Fibroblast of skin of scalp (primary cell): ENCODE measurements at places on chromosomes 11 and 22.

GRCh38 chr22:20213833-20214708 lies 54.0 kb downstream of the RTN4R start:
- DNase-seq = no peak

DNA sequence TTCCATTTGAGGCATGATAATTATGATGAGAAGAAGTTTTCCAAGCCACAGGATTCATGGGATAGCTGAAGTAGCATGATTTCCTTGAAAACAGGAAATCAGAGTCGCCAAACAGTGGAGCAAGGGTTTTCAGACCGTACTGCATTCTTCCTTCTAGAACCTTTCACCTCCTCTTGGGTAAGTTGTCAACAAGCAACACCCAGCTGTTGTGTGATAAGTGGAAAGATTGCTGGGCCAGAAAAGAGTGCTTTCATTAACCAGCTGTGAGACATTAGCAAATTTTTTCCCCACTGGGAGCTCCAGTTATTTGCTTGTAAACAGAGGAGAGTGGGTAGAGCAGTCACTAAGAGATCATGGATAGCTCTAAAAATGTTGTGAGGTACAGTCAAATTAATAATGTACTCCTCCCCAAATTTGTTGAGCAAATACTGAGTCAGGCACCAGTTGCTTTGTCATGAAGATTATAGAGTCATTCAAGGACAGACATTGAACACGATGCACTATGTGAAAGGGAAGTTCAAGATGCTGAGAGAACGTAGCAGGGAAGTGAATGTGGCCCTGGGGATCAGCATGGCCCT lies 11.7 kb upstream of the MPEG1 start:
- DNase-seq = no peak

GRCh38 chr22:37032535-37033460 lies 13.3 kb downstream of the MPST start:
- peak; percentile 66 for DNase-seq

DNA sequence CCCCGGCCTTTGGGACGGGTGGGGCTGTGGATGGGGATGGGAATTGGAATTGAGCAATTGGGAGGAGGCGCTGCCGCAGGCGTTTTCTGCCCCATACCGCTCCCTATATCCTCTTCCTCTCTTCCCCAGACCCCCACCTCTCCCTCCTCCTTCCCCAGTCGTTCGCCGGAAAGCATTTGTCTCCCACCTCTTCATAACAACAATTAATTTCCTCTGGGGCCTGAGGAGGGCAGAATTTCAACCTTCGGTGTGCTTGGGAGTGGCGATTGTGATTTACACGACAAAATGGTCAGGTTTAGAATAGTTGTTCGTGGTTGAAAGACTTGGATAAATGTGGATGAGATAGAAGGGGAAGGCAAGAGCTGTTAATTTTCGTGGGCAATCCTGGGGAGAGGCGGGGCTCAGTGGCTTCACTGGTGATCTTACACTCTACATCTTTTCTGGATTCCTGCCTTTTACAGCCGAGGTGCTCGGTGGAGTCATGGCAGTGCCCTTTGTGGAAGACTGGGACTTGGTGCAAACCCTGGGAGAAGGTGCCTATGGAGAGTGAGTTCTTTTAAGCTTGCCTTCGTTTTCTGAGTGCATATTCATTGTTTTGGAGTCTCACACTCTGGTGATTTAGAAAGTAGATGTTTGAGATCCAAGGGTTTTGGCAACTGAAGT lies 1.5 kb downstream of the CHEK1 start:
- DNase-seq = peak; percentile 94

DNA sequence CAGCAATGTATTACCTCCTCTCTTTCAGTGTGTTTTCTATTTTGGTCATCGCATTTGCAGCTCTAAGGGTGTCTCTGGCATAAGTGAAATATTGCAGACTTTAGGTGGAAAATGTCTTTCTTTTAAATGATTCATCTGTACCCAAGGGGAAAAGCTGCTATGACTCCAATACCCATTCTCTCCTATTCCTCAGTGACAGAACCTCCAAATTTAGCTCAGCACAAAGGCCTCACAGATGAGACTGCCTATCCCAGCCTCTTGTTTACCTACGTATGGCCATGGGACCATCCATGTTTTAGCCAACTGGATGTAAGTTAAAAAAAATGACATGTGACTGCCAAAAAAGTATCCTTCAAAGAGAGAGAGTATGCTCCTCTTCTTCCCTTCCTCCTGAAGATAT lies 7.9 kb downstream of the MTMR2 start:
- DNase-seq = no peak

DNA sequence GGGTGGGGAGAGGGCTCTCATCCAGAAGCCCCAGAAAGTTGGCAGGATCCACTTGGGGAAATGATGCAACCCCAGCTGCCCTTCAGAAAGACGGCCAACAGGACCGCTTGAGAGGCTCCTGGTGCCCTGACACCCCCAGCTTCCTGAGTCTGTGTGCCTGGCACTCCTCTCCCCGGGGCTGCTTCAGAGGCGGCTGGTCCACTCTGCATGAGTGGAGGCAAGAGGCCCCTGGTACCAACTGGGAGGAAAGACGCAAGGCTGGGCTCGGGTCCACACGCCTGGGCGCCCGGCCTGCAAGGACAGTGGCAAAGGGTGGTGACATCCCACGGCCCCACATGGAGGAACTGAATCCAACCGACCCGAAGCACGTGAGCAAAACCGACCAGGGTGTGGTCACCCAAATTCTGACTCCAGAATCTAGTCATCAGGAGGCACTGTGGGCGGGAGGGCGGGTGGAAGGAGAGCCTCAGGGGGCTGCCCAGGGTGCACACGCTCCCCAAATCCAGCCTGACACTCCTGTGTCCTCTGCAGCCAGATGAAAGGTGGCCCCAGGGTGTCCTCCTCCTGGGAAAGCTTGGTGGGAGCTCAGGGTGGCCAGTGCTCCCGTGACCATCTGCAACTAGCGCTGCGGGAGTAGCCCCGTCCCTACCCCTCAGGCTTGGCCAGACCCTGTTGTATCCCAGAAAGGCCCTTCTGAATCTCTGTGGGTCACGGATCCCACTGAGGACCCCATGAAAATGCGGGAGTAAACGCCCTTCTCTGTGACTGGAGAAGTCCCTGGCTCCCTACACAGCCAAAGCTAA lies 3.7 kb downstream of the RNH1 start:
- DNase-seq = peak; percentile 29

DNA sequence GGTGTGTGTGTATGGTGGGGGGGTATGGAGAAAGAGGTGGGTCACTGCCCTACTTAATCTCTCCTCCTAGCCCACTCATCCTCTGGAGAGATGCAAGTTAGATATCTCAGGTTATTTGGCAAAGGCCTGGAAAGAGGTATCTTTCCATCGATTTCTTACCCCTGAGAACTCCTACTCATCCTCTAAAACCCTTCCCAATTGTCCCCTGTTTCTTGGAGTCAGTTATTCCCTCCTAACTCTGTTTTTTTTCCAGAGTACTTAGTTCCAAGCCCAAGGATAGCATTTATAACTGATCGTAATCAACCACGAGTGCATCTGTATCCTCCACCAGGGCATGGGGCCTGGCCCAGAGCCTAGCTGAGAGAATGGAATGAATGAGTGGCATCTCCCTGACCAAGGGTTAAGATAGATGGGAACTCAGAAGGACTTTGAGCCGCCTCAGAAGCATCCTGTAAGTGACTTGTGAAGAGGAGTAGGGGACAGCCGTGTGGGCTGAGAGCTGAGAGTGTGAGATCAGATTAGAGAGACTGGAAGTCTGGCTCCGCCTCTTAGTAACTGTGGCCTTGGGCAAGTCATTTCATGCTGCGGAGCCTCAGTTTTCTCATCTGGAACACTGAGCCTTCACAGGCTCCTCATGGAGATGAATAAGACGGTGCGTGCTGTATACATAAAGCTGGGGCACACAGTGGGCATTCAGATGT lies 16.2 kb downstream of the CD6 start:
- DNase-seq = no peak

- DNase-seq = peak; percentile 21
Measured at GRCh38 chr11:69293087-69293486, 868 bp upstream of the MYEOV start.

- DNase-seq = no peak
Measured at GRCh38 chr22:49574205-49574880, 253.3 kb downstream of the BRD1 start.

DNA sequence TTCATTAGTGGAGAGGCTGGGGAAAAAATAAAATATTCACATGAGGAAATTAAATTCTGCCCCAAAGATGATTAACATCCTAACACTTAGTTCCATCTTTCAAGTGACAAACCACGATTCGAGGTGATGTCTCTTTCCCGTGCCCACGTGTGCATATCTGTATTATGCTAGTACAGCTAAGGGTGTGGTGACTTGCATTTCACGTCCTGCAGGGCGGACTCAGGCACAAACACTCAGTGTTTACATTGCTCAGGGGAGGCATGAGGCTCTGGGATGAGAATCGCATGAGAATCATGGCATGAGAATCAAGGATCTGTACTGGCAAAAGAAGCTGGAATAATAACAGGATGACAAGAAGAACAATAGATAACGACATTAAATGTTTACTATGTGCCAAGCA lies 179.4 kb downstream of the NTM start:
- DNase-seq = no peak

- no peak for DNase-seq
Measured at GRCh38 chr11:121670805-121671282, 218.1 kb upstream of the SORL1-AS1 start.

GRCh38 chr11:98630736-98631135 lies 390.0 kb upstream of the CNTN5 start:
- no peak for DNase-seq

DNA sequence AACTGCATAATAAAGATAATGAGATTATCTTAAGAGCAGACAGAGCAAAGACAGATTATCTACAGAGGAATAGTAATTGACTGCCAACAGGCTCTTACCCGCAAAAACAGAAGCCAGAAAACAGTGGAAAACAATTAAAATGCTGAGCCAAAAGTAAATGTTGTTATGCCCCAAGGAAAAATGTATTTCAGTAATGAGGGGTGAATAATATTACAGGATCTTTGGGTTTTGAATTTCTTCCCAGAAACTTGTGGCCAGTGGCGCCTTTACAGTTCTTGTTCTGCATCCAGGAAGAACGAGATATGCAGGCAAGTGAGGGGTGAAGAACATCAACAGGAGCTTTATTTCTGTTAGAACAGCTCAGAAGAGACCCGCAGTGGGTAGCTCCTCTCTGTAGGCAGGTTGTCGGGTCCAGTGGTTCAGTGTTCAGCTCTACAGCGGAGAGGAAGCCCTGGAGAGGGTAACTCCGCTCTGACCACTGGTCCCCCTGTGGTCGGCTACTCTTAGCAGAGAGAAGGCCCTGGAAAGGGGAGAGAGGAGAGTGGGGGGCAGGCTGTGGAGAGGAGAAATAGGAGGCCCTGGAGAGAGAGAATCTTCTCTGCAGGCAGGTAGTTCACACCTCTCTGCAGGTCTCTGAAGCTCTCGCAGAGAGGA lies 51.8 kb upstream of the SC5D start:
- peak; percentile 48 for DNase-seq

GRCh38 chr11:70535191-70535971 lies 137.1 kb downstream of the CTTN start:
- no peak for DNase-seq

- DNase-seq = peak; percentile 6
Measured at GRCh38 chr11:72441752-72442207, 7.4 kb upstream of the CLPB start.

GRCh38 chr22:45072322-45072903 lies 62.6 kb upstream of the PHF21B start:
- peak; percentile 48 for DNase-seq

DNA sequence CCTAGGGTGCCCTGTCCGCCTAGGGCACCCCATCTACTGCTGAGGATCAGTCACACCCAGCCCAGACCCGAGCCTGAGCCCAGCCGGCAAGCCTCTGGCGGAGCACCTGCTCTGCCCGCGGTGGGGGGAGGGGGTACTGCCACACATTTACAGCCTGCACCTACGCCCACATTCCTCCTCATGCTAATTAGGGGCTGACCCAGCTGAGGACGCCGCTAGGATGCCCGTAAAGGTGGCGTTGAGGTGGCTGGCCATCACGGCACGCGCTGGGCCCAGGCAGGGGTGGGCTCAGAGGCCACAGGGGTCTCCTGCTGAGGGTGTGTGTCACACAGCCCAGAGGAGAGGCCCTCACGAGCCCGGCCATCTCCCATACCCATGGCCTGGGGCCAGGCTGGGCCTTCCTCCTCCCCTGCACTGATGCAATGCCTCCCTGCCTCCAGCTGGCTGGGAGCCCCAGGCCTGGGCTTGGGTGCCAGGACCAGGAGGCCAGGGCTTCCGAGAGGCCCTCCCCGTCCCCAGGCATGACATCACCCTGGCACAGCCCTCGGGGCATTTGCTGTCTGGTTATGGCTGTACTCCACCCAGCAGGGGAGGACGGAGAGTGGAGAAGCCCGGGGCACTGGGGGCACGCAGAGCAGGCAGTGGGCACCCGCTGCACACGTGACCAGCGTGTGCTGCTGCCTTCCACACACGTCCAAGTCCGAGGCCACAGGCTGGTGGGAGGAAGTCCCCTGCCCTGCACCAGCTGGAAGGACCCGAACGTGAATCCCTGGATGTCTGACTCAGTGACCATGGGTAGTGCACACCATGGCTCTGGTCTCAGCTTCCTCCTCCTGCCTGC lies 12.7 kb downstream of the DUSP8 start:
- DNase-seq = peak; percentile 84

GRCh38 chr11:120509346-120510053 lies 2.0 kb upstream of the GRIK4 start:
- DNase-seq = no peak

GRCh38 chr11:46302866-46303265 lies 25.4 kb downstream of the CREB3L1 start:
- no peak for DNase-seq

DNA sequence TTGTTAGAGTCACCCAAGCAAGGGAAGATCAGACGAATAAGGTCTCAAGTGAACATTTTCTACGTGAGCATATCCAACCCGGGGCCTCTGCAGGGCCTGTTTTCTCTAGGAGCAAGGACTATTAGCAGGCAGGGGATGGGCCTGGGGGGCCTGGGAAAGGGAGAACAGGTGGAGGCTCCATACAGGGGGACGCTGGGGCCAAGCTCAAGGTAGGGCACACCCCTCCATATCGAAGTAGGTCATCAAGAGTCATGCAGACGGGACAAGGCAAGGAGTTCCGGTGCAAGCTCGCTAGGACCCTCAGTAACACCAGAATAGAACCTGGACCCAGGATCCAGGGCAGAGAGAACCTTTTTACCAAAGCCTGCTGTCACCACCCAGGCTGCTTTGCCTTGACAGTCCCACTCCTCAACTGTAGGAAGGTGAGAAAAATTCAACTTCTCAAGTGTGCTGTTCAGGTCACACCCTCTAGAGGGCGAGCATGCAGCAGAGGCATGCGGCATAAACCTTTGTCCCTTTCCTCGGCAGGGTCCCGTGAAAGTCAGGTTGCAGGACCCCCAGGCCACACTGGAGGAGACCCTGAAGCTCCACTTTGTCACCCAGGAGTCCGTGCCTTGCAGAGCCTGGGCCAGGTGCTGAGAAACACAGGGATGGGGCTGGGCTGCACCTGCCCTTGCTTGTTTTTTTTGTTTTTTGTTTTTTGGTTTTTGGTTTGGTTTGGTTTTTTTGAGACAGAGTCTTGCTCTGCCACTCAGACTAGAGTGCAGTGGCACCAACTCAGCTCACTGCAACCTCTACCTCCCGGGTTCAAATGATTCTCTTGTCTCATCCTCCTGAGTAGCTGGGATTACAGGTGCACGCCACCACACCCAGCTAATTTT lies 8.6 kb upstream of the APOBEC3B start:
- peak; percentile 22 for DNase-seq

GRCh38 chr11:82405421-82405820 lies 328.2 kb downstream of the FAM181B start:
- no peak for DNase-seq

- peak; percentile 42 for DNase-seq
Measured at GRCh38 chr11:126669416-126669815, 313.9 kb downstream of the ST3GAL4 start.
